ENCODE measurements at places on chromosomes 16 and 17.
A peak's percentile ranks its signal among the peaks of the same experiment; 100 is the strongest.

- no peak for DNase-seq
Observed at GRCh38 chr17:82097184-82097918, 685 bp downstream of the FASN start.

- no peak for DNase-seq
Observed at GRCh38 chr16:55411231-55411630, 67.8 kb upstream of the MMP2 start.

DNA sequence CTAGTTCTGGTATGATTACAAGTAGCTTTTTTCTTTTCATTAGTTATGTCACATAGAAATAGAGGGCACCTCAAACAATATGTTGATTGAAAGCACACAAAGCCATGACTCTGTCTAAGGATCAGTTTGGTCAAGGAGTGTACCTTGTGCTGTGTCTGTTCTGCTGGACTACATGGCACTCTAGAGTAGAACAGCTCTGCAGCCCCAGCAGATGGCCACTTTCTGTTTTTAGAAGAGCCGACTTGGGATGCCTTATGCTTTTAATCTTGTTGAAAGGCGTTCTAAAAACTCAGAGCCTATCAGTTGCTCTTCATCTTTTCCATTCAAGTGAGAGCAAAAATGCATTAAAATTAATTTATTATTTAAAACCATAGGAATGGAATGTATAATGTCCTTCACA is 49.3 kb upstream of the CA10 start:
- DNase-seq, result no peak

DNA sequence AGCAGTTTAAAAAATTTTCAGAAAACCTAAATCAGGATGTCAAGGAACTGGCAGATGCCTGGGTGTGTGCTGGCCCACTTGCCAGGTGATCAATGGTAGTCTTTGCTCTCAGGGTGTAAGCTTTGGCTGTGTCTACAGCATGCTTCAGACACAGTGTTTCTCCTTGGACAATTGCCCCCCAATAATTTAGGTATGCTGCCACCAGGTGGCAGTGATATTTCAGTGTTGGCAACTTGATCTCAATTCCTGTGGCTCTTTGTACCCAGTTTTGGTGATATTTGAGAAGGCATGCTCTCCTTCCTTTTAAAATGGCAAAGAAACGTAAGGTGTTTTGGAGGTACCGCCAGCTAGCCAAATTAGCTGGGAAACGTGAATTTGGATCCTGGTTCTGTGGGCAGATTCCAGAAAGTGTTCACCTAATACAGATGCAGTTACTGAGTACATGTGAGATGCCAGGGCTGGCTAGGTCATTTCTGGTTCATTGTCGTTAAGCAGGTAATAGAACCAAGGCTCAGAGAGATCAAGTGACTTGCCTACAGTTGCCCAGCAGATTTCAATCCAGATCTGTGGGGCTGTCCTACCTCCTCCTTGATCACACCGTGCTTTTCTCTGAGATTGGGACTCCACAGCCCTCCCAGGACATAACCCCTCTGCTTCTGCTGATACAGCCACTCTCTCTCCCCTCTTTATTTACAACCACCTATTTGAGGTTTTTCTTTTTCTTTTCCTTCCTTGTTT is 155.6 kb upstream of the PLCG2 start:
- peak; percentile 25 for DNase-seq

DNA sequence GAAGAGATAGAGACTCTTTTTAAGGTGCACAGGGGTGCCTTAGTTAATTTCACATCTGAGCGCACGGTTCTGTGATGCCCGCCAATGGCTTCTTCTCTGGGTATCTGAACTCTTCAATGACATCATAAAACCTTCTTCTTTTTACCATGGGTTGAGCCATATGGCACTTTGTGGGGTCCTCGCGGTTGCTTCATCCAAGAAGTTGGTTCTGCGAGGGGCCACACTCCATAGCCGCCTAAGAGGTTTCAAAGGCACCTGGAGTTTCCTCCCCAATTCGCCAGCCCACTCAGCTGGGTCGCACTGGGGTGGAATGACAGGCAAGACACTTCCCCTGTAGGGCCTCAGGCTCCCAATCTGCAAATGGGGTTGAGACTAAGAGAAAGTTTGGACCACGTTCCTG is 10.4 kb upstream of the MT4 start:
- no peak for DNase-seq

DNA sequence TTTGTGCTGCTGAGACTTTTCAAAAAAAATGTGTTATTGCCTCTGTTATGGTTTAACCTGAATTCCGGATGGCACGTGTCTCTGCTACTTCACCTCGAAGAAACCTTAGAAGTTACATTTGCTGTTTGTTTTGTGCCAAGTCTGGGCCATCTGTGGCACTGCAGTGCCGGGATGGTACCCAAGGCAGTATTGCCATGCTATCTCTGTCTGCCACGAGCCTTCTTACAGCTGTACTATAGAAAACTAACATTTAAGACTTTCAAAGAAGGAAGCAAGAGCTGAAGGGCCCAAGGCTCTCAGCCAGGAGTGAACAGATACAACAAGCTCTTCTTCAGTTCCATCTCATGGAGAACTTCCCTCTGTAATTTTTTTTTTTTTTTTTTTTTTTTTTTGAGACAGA is 73.7 kb upstream of the NOL11 start:
- no peak for DNase-seq

- DNase-seq, result no peak
Observed at GRCh38 chr17:40224718-40225550, 5.8 kb downstream of the WIPF2 start.

GRCh38 chr17:28180449-28180848 is 138.0 kb downstream of the NLK start:
- DNase-seq, result no peak

GRCh38 chr16:89375021-89375420 is 115.3 kb downstream of the ANKRD11 start:
- DNase-seq, result no peak

DNA sequence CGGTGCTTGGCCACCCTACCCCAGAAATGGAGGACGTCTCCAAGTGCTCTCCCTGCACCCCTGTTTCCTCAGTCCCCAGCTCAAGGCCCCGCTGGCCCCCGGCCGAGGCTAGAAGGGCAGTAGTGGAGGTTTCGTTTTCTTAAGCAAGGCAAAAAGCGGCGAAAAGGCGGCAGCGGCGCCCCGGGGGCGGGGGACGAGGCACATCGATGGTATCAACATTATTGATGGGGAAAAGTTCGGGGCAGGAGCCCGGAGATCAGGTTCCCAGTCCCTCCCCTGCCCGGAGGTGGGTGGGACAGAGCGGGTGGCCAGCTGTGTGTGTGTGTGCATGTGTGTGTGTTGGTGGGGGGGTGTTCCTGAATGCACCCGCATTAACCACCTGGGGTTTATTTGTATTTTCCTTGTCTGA is 4.1 kb upstream of the SALL1 start:
- DNase-seq, result no peak

DNA sequence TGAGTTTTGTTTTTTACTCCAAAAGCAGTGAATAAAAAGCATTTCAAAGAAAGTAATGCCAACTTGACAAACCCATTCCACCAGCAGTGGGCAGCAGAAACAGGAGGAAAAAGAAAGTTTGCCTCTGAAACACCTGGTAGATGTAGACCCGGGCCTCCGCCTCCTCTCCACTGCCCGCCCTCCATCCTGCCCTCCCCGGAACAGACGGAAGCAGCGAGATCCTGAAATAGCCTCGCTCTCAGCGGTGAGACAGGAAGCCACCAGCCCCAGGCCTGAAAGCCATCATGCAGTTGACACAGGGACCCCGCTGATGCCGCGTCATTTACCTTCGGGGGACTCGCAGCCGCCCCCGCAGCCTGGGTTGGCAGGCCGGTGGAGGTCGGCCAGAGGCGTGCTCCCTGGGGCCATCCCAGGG is 67.8 kb downstream of the C16orf78 start:
- DNase-seq, result peak; percentile 35

- no peak for DNase-seq
Observed at GRCh38 chr16:57562066-57562465, 19.6 kb downstream of the ADGRG5 start.

GRCh38 chr17:2786176-2786881 is 9.9 kb upstream of the RAP1GAP2 start:
- DNase-seq, result peak; percentile 81

- no peak for DNase-seq
Observed at GRCh38 chr17:8859804-8860430, 7.6 kb downstream of the PIK3R6 start.
